Colonic mucosa (tissue), 4 donors: ENCODE measurements at places on chromosomes 6 and 20.

- no peak for DNase-seq
These were observed 65.8 kb upstream of the CD93 start for GRCh38 chr20:23151885-23152284.

DNA sequence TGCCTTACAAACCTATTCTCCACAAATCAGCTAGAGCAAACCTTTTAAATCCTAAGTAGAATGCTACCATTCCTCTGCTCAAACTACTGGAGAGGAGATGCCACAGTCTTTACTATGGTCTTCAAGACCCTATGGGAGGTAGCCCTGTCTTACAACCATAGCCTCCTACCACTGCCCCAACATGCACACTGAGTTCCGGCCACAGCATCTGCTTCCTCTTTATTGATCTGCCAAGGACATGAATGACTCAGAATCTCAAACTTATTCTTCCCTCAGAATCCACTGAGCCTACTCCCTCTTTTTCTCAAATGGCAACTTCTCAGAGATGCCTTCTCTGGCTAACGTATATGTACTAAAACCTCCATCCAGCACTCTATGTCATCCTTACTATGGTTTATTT lies 12.2 kb upstream of the ANKEF1 start:
- DNase-seq: no peak

DNA sequence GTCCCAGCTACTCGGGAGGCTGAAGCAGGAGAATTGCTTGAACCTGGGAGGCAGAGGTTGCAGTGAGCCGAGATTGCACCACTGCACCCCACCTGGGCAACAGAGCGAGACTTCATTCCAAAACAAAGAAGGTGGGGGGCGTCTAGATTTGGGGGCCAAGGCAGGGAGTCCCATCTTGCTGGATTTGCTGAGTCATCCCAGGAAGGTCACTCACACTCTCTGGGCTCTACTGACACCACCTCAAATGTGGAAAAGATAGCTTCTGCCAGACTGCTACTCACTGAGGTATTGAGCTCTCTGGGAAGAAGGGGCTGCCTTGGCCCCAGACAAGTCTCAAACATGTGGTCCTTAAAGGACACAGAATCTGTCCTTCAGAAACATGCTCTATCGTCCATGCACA lies 74.3 kb downstream of the RIPOR3 start:
- DNase-seq: no peak

DNA sequence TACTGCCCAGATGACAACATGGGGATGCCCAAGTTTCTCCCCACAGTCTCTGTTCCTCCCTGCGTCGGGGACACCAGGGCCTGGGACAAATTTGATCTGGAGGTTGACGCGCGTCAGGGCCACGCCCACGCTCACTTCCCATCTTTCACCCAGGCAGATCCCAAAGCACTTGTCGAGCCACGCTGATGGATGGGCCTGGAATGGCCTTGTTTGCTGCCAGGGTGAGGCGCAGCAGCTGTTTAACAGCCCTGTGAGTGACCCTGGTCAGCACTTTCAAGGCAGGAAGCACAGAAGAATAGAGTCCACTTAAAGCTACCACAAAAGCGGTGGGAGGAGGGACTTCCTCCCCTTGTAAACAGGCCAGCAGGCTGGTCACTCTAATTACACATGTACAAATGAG lies 324.7 kb upstream of the JARID2 start:
- DNase-seq: peak; percentile 32

- DNase-seq: peak; percentile 77
These were observed 20.5 kb upstream of the AFDN start for GRCh38 chr6:167806061-167806700.

DNA sequence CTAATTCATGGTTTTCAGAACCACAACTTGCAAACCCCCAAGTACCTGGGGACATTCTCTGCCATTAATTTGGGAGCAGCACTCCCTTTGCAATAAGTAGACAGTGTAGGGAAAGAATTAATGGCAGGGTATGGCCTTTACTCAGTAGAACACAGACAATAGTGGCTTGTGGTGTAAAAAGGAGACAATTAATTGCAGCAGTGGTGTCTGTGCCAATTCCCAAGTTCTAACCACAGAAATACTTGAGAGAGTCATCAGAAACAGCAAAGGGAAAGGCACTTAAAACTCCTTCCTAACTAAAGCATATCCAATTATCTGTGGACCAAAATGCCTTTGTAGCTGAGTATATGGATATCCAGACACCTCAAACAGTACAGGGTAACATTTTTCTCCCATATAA lies 257.6 kb upstream of the POU3F2 start:
- no peak for DNase-seq

GRCh38 chr6:168365422-168366165 lies 46.0 kb upstream of the DACT2 start:
- DNase-seq: no peak

DNA sequence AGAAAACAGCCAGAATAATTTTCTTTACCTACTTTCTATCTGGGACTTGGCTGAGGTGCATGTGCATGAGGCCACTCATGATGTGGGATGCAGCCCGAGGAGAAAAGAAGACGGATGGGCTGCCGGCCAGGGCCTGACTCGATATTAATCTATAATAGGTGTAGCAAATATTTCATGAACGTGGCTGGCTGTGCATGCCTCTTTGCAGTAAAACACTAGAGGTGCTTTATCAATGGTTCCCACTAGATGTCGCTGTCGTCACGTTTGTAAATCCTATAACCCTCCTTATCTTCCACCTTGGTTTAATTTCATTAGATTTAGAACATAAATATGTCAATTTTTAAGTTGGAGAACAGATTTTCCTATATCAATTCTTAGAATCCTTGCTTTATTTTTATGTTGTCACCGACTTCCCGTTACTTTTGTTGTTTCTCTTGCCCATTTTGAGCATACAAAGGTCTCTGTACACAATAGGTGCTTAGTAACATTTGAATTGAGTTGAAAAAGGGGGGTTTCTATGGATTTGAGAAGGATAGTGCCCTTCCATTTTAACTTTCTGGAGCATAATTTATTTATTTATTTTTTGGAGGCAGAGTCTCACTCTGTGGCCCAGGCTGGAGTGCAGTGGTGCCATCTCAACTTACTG lies 19.6 kb upstream of the FERMT1 start:
- DNase-seq: peak; percentile 68

- DNase-seq: peak; percentile 17
These were observed 3.9 kb downstream of the CNKSR3 start for GRCh38 chr6:154506582-154506981.

DNA sequence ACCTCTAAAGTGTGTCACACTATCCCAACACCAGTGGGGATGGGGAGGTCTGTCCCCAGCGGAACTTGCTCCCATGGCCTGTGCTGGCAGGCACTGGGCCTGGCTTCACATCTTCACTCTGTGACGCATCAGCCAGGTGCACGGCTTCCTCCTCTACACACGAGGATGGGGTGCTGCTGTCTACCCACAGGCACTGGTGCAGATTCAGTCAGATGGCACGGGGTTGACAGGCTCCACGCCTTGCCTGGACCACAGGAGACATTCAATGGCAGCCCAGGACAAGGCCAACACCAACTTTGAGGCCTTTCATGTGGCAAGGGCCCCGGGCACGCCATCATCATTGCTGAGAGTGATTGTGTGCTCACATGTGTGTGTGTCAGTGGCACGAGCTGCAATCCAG lies 92.4 kb downstream of the TMEM242 start:
- no peak for DNase-seq

DNA sequence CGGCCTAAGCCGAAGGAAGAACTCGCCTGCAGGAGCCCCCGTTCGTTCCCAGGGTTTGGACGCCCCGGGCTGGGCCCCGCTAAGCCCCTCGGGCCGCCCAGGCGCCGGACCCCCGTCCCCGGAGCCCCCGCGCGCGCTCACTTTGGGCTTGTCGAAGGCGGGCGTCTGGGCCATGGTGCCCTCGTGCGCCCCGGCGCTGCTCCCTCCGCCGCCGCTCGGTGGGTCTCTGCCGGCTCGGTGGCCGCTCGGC lies 140 bp downstream of the ADA start:
- no peak for DNase-seq

DNA sequence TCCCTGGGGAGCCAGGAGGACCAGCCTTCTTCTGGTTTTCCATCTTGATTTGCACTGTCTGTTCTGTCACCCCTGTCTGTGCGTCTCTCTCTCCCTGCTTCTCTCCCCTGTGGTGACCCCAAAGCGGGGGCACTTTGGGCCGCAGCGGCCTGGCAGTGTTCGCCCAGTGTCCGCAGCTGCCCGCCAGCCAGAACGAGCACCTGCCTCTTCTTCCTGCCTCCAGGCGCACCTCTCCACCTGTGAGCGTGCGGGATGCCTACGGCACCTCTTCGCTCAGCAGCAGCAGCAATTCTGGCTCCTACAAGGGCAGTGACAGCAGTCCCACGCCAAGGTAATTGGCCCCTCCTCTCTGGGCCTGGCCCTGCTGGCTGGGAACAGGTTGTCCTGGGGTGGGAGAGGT lies 30.8 kb downstream of the SNPH start:
- no peak for DNase-seq

- DNase-seq: no peak
These were observed 11.7 kb downstream of the ADNP start for GRCh38 chr20:50919567-50919966.

DNA sequence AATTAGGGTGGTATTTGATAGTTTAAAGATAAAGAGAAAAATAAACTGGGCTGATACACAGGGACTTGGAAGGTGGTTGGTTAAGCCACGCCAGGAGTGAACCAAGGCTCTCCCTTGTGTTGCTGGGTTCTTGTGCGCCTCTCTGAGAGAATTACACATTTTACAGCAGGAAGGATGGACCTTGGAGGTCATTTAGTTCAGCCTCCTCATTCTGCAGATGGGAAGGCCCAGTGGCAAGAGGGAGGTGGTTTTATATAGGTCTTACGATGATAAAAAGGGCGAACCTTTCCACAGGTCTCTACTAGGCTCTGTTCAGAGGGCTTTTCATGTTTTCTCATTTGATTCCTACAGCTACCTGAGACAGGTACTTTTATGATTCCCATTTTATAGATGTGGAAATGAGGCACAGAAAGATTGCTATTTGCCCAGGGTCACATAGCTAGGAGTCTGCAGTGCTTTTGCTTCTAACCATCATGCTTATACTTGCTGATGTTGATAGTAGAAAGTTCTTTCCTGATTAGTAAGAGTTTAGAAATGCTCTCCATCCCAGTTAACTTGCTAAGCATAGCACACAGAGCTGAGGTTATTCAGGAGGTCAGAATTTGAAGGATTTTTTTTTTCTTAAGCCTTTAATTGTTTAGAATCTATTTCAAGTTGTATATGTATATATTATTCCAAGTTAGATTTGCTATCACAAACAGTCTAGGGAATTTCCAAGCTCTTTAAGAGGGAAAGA lies 12.8 kb downstream of the HIVEP1 start:
- DNase-seq: no peak

- no peak for DNase-seq
These were observed 922.8 kb downstream of the QKI start for GRCh38 chr6:164337024-164337924.

DNA sequence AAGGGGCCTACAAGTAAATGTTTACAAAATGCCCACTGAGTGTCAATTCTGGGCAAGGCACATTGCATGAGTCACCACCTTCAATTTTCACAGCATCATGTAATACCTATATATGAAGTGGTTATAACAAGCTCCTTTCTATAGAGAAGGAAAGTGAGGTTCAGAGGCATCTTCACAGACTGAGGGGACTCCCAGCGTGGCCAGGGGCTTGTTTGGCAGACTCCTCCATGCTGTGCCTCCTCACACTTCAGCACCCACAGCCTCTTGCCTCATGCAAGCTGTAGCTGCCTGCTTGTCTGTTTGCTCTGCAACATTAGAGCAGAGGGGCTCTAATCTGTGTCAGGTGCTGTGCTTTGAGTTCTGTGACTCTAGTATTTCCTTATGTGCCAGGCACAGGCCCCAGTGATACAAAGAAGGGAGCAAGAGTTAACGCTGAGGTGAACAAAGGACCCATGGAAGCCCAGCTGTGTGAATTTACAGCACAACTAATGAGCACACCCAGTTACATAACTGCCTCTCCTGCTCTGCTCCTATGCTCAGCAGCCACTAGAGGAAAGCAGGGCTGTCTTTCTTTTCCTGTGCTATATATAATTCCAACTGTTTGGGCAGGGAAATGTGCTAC lies 72.3 kb downstream of the ZHX3 start:
- DNase-seq: no peak

DNA sequence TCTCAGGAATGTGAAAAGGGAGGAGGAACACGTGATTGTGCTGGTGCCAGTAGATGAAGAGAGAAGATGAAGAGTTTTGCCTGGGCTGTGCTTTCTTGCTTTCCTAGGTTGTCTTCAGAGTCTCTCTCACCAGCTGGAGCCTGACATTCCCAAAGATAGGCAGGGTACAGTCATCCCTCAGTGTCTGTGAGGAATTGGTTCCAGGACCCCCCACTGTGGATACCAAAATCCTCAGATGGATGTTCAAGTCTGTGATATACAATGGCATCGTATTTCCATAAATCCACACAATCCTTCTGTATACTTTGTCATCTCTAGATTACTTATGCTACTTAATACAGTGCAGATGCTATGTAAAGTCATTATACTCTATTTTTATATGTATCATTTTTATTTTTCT lies 113.5 kb downstream of the SAMD5 start:
- no peak for DNase-seq

GRCh38 chr6:131946992-131947955 lies 3.9 kb downstream of the CCN2 start:
- no peak for DNase-seq

DNA sequence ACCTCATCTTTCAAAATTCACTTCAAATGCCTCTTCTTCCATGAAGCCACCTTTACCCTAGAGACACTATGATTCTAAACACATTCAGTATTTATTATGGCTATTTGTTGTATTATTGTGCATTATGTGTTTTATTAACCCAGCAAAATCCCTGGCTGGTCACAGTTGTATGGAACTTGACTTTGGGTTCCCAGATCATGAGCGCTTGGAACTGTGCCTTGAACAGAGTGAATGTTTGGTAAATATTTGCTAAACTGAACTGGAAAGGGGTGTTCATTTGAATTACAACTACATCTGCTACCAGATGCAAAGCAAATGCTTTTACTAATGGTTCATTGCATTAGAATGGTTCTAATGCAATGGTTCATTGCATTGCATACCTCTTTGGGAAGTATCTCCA lies 259.8 kb downstream of the PKHD1 start:
- no peak for DNase-seq

- no peak for DNase-seq
These were observed 44.0 kb downstream of the SPDEF start for GRCh38 chr6:34511915-34512737.

GRCh38 chr6:157571269-157571668 lies 190.3 kb downstream of the ZDHHC14 start:
- no peak for DNase-seq

GRCh38 chr6:163984124-163984936 lies 569.8 kb downstream of the QKI start:
- no peak for DNase-seq

- no peak for DNase-seq
These were observed 83.8 kb downstream of the FNDC1 start for GRCh38 chr6:159252955-159253508.

- DNase-seq: no peak
These were observed 409.9 kb upstream of the MARCKS start for GRCh38 chr6:113447088-113447831.
